ENCODE measurements at places on chromosomes 1 and 21. TPM values are rescaled to one million over a fixed set of nuclear protein-coding genes. Genes with fewer than 3 reads are reported as not detected.

SERBP1 gene
- total RNA-seq: 74.4 TPM

DNM3 gene
- total RNA-seq: 1.3 TPM

DNA sequence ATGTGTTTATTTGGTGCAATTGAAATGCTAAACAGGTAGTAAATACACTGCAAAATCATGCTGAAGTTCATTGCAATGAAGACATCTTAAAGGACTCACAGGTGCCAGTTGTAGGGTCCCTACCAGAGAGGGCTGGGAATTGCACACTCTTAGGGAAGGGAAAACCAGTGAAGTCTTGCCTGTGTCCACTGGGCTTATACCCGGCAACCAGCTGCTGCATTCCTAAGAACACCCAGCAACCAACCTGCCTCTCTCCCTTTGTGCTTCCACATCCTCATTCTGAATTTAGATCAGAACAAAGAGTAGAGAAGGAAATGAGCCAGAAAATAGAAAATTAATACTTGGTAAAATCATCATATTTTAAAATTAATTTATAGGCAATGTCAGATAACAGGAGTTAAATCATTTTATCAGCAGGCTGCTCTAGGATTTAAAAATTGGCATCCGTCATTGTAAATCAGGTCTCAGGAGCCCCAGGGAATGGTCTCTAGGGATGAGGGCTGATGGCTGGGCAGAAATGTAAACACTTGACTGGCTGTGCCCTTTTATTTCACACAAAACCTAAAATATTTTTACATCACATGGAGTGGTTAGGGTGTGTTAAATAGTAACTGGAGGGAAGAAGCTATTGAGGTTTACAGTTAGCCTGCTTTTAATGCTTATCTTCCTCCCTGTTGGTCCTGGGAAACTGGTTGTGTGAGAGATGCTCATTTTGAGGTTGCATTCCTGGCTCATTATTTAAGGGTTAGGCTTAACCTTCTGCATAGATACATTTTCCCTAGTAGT, 31.3 kb downstream of the PTGFRN start:
- DNase-seq: no peak

GRCh38 chr21:17387030-17387617, 125.7 kb upstream of the CXADR start:
- DNase-seq: no peak

DNA sequence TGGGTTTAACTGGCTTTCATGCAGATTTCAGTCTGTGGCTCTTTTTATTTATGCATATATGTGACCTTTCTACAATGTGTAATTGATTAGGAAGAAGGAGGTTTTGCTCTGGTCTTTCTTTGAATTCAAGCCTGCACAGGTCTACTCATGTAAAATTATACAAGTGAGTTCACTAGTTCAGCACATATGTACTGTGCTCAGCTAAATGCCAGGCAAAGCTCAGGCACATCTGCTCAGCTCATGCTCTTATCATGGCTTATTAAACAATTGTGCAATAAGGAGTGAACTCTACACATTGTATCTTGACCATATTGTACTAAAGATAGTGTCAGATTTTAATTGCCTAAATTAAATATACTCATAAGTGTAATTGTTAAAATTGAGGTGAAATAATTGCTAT, 378.4 kb downstream of the ADGRL2 start:
- DNase-seq: no peak

DNA sequence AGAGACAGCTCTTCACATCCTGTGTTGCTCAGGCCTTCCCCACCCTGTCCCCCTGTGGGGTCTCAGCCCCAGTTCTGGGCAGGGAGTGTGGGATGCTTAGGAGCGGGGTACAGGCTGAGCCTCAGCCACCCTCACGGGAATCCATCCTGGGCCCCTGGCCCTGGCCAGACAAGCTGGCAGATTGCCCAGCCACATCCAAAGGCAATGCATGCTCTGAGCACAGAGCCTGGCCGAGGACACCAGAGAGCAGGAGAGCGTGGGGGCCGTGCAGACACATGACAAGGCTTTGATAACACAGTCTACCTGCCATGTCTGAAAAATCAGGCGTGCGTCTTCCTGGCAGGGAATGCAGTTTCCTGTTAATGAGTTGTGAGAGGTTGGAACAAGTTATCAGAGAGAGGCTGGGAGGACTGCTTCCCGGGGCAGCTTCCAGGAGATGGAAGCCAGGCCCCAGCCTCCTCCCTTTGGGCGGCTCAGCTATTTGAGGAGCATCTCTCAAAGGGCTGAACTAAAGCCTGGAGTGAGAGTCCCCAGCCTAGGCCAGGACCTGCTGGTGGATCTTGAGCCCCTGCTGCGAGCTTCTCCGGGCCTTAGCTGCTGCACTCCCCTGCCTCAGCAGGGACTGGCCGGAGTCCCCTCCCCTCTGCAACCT, 72.2 kb upstream of the SELENON start:
- peak; percentile 68 for DNase-seq

LRRC38 gene
- total RNA-seq: not detected

DNA sequence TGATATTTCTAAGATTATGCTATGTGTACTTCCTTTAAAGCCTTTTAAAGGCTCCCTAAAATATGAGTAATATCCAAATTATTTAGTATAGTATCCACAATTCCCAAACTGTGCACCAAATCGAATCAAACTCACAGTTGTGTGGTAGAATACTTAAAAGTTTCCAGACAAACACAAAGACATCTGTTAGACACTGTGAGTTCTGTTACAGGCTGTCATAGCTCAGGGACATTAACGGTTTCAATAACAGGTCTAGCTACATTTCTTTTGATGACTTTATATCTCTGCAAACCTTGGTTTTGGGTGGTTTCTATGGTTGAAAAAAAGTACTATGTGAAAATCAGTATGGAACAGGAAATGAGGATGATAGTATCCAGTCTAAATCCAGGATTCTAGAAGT, 36.9 kb upstream of the NEK7 start:
- no peak for DNase-seq

DNA sequence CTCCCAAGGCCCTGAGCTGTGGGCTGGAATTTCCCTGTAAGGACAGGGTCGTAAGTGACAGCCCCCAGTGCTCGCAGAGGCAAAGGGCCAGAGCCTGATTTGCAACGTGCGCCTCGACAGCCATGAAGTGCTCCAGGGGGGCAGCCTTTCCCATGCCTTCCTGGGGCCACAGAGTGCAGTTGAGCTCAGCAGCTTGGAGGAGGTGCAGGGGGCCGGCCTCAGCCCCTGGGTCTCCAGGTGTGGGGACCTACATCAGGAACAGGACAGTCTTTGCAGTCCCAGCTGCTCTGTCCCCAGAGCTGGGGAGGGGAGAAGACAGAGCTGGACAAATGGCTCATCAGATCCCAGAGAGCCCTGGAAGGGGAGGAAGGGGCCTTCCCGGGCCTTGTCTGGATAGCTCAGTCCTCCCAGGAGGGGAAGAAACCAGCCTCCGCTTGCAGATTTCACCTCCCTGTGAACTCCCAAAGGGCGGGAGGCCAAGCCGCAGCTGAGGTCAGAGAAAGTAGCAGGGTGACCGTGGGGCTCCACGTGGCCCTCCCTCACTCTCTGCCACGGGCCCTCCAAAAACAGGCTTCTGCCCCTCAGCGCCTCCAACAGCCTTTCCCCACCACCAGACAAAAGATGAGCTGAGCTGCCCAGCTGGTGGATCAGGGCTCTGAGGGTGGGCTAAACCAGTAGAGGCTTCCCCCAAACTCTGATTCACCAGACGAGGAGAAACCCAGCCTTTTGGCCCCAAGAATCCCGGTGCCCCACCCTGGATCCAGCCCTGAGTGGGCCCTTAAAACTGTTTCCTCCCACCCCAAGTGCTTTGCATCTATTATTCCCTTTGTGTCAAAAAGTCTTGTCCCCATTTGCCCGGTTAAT, 76.5 kb downstream of the DHRS3 start:
- DNase-seq: no peak

DNA sequence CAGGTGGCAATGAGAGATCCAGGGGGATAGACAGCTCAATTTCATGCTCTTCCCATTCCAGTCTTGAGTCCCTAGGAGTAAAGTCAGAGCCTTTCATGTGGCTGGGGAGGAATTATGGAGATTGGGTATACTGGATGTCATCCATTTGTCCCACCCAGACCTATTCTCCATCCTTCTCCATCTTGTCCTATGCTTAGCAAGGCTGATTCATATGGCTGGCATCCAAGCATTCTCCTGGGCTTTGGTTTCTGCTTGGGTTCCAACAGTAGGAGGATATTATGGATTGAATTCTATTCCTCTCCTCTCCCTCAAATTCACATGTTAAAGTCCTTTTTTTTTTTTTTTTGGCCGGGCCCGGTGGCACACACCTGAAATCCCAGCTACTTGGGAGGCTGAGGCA, 3.8 kb upstream of the CDC20 start:
- no peak for DNase-seq

ZFP69B gene
- 1.9 TPM for total RNA-seq

- no peak for DNase-seq
Measured at GRCh38 chr21:28181730-28182129, 810.9 kb downstream of the LTN1 start.

HAO2 gene
- total RNA-seq: not detected

GRCh38 chr21:14535702-14536101, 10.4 kb downstream of the SAMSN1 start:
- no peak for DNase-seq

DNA sequence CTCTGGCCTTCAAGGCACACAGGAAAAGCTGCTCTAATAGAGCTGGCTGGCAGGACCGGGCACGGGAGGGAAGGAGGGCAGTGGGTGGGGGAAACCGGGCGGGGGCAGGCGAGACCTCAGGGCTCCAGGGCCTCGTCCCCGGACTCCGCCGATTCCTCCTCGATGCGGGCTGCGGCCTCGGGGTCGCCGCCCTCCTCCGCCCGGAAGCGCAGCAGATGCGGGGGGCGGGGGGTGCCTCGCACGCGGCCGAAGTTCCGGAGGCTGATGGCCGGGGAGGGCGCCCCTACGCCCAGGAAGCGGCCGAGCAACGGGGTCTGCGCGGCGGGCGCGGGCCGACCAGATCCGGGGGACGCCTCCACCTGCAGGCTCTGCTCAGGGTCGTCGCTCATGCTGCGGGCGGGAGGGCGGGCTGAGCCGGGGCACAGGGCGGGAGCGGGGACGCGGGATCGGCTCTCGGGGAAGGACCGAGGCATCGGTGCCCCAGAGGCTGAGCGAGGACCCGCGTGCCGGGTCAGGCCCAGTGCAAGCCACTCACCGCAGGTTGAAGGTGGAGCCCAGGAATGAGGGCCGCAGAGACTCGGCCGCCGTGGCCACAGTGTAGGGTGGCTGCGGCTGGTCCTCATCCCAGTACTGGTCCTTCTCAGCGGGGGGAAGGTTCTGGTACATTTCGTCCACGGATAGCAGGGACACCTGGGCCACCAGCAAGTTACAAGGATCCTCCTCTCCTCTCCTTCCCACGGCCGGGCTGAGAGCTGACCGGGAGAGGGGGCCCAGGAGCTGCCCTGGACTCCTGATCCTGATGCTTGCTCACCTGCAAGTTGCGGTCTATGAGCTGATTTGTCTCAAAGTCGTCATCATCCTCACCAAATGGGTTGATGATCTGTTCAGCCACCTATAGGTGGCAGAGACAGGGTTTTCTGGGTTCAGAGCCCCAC, 3.6 kb downstream of the BEST4 start:
- DNase-seq: no peak

DNA sequence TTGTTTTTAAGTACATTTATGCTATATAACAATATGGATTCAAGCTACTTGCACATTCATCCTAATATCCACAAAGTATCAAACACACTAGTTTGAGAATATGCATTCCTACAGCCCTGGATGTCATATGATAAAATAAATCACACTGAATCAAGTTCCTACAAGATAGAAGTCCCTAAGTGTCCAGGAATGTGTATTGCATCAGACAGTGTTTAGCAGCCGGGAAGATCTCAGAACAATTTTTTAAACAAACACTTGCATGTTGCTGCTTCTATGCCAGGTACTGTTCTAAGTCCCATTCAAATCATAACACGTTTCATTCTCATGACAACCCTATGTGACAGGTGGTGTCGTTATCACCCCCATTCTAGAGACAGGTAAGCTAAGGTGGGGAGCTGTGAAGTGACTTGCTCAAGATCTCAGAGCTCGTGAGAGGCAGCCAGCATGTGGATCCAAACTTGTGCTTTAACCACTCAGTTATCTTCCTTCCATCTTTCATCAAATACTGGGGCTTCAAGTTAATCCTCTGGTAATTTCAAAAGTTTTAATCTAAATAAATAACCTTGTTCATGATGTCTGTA, 68.3 kb upstream of the KIF26B start:
- DNase-seq: no peak

DISC1 gene
- total RNA-seq: 6.6 TPM

DNA sequence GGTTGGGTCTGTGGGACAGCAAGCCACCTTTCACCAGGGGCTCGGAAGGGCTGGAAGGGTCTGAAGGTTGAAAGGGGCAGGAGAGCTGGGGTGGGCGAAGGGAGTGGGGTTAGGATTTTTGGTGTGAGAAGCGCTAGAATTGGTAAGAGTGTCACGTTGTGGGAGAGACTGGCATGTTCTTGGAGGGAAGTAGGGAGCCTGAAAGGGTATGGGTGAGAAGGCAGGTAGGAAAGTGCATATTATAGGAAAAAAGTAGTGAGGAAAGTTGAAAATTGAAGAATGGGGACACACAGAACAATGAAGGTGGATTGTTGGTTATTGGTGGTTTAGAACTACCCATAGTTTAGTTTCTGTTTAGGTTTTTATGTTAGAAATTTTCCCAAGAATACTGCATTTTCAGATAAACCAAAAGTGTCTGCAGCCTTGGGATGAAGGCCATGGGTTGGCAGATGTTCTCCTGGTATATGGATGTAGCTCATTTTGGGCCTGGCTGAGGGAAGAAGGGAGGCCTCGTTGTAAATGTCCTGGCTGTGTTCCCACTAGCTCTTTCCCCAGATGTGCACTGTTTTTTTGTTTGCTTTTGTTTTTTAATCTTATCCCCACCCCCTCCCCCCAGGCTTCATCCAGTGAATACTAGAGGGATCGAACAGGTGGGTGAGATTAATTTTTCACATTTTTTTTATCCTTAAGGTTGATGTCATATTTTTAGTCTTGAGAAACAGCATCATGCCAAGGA, 1.2 kb downstream of the LRRC42 start:
- no peak for DNase-seq

GRCh38 chr1:228315484-228315944, 91.1 kb downstream of the TRIM11 start:
- DNase-seq: peak; percentile 81

FCRL4 gene
- total RNA-seq: not detected

- DNase-seq: no peak
Measured at GRCh38 chr1:214632091-214632490, 29.1 kb downstream of the CENPF start.
